ENCODE measurements at places on chromosomes 4 and X.

GRCh38 chrX:16788477-16788876 lies 2.2 kb downstream of the TXLNG start:
- DNase-seq, result no peak

DNA sequence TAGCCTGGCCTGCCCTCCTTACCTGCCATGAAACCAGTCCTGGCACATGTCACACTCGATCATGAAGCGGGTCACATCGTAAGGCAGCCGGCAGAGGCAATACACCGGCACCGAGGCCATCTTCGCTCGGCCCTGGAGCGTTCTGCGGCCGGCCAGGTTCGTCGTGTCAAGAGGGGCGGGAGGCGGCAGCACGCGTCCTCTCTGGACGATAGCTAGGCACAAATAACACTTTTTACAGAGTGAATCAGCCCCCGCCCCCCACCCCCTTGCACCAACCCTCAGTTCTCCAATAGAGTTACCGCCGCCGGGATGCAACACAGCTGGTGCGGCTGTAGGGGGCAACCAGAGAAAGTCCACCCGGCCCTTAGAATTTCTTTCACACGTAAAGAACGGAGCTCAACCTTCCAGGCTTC lies 1.7 kb downstream of the PHF8 start:
- DNase-seq, result peak; percentile 21

- DNase-seq, result no peak
Measured at GRCh38 chr4:75069493-75070074, 136.7 kb downstream of the PARM1 start.

- no peak for DNase-seq
Measured at GRCh38 chr4:20462426-20463175, 210.9 kb downstream of the SLIT2 start.

GRCh38 chr4:104641418-104641817 lies 146.7 kb upstream of the CXXC4 start:
- DNase-seq, result no peak

DNA sequence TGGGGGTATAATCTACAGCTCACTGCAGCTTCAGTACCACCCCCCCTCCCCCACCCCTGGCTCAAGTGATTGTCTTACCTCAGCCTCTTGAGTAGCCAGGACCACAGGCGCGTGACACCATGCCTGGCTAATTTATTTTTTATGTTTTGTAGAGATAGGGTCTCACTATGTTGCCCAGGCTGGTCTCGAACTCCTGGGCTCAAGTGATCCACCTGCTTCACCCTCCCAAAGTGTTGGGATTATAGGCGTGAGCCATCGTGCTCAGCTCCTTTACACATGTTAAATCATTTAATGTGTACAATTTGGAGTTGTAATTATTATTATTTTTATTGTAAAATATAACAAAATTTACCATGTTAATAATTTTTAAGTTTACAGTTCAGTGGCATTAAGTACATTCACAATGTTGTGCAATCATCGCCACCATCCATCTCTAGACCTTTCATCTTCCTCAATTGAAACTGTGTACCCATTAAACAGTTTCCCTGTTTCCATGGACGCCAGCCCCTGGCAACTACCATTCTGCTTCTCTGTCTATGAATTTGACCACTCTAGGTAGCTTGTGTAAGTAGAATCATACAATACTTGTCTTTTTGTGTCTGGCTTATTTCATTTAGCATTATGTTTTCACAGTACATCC lies 6.1 kb downstream of the SLAIN2 start:
- no peak for DNase-seq

DNA sequence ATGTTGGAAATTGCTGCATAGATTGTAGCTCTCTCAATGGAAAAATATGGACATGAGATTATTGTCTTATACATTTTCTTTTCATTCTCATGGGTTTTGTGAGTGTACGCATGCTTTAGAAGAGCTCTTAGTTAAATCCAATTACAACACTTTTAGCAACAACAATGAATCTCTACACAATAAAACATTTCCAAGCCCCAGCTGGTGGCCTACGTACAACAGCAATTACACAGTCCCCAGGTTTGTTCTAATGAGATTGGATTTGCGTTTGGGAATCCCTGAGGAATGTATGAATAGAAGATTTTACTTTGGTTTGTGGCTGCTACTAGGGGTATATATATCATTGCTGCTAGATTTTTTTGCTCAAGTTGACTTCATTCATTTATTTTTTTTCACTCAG lies 98.6 kb downstream of the FHDC1 start:
- no peak for DNase-seq

DNA sequence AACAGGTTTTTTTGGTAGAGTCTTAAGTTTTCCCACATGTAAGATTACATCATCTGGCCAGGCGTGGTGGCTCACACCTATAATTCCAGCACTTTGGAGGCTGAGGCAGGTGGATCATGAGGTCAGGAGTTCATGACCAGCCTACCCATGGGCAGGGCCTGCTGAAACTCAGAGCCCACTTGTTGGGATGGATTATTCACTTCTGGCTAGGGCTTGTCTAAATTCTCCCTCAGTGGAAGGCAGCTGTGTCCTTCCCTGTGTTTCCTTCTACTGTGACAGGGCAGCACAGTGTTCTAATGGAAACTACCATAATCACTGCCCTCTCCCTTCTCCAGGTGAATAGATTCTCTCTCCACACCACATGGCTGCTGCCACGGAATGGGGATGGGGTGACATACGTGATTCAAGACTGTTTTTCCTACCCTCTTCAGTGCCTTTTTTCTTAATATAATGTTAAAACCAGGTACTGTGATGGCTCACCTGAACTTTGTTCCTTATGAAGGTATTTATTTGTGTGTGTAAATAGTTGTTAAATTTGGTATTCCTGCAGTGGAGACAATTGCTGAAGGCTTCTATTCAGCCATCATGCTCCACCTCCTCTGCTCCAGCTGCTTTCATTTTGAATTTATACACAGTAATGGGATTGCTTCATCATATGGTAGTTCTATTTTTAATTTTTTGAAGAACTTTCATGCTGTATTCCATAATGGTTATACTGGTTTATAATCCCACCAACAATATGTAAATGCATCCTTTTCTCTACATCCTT lies 287.2 kb upstream of the HS3ST1 start:
- no peak for DNase-seq

Data from activated T-helper 9 cell treated with anti-CD3 and anti-CD28 coated beads, Interleukin-2, amount 50 U/mL, for 16 hours (primary cell).